ENCODE measurements at places on chromosomes 2 and 18. TPM values are rescaled to one million over a fixed set of nuclear protein-coding genes. Genes with fewer than 3 reads are reported as not detected.

RAB12 gene
- polyA plus RNA-seq, result 0.26 TPM

CPO gene
- polyA plus RNA-seq, result not detected

SNED1 gene
- 3.0 TPM for polyA plus RNA-seq

ANKRD29 gene
- not detected for polyA plus RNA-seq

PIGN gene
- polyA plus RNA-seq, result 10.9 TPM

NEU4 gene
- polyA plus RNA-seq, result not detected

NOP58 gene
- 96.5 TPM for polyA plus RNA-seq

RAB1A gene
- 41.7 TPM for polyA plus RNA-seq

CYP26B1 gene
- polyA plus RNA-seq, result not detected

MYO5B gene
- polyA plus RNA-seq, result 0.03 TPM

SCN3A gene
- polyA plus RNA-seq, result not detected

FLACC1 gene
- polyA plus RNA-seq, result 1.9 TPM

IL18R1 gene
- 1.4 TPM for polyA plus RNA-seq

CD302 gene
- 0.82 TPM for polyA plus RNA-seq

RALBP1 gene
- 43.7 TPM for polyA plus RNA-seq

ST8SIA5 gene
- polyA plus RNA-seq, result not detected

MAL gene
- 284 TPM for polyA plus RNA-seq

POTEC gene
- not detected for polyA plus RNA-seq

FBXO41 gene
- 1.0 TPM for polyA plus RNA-seq

CFC1 gene
- not detected for polyA plus RNA-seq

MGAT4A gene
- polyA plus RNA-seq, result 310 TPM

ABCG5 gene
- not detected for polyA plus RNA-seq

NT5DC4 gene
- not detected for polyA plus RNA-seq

ATP8B1 gene
- polyA plus RNA-seq, result not detected

SERPINB3 gene
- not detected for polyA plus RNA-seq

CYTIP gene
- 220 TPM for polyA plus RNA-seq

PAX3 gene
- not detected for polyA plus RNA-seq

SPR gene
- 0.63 TPM for polyA plus RNA-seq

FABP1 gene
- polyA plus RNA-seq, result not detected

ARHGAP15 gene
- polyA plus RNA-seq, result 217 TPM

KCNS3 gene
- polyA plus RNA-seq, result not detected

ASXL3 gene
- polyA plus RNA-seq, result not detected

SERPINB13 gene
- not detected for polyA plus RNA-seq

SCN1A gene
- not detected for polyA plus RNA-seq

ADD2 gene
- polyA plus RNA-seq, result 1.8 TPM

C2orf15 gene
- polyA plus RNA-seq, result 6.8 TPM

FBXO36 gene
- 0.32 TPM for polyA plus RNA-seq

IL1A gene
- not detected for polyA plus RNA-seq

SLC5A7 gene
- polyA plus RNA-seq, result not detected

PDE1A gene
- polyA plus RNA-seq, result not detected

MC2R gene
- polyA plus RNA-seq, result not detected

REG1B gene
- not detected for polyA plus RNA-seq

C2orf76 gene
- 23.6 TPM for polyA plus RNA-seq

PLCD4 gene
- 0.25 TPM for polyA plus RNA-seq
